ENCODE measurements at places on chromosomes 7 and 10.

DNA sequence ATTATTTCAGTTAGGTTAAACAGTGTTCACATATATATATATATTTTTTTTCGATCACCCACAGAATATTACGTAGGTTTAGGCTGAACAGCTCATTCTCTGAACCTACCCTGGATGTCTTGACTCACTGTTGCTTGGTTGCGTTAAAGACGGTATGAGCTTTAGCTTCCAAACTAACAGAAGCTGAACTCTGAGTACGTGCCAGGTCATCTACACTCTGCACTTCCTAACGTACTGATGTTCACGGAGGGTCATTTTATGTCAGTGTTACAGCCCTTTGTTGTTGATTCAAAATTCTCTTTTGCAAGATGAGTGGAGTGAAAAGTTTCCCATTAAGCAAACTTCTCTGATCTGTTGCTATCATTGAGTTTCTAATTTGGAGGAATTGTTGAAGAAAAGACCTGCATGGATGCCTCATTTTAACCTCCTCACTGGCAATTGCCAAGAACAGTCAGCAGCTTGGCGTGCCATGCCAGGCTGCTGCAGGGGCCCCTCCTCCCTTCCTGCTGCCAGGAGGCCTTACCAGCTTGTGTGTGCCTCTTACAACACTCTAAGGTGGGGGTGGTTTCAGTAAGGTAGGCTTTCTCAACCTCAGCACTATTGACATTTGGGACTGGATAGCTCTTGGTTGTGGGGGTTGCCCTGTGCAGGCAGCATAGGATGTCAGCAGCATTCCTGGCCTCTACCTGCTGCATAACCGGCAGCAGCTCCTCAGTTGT is 44.3 kb downstream of the INSYN2A start:
- DNase-seq = no peak

- DNase-seq = no peak
Measured at GRCh38 chr10:101775273-101776160, at the start of gene FGF8. Gene FGF8 (minus strand): TSS chr10:101776114. CDS start chr10:101775900, 214 bp downstream.

DNA sequence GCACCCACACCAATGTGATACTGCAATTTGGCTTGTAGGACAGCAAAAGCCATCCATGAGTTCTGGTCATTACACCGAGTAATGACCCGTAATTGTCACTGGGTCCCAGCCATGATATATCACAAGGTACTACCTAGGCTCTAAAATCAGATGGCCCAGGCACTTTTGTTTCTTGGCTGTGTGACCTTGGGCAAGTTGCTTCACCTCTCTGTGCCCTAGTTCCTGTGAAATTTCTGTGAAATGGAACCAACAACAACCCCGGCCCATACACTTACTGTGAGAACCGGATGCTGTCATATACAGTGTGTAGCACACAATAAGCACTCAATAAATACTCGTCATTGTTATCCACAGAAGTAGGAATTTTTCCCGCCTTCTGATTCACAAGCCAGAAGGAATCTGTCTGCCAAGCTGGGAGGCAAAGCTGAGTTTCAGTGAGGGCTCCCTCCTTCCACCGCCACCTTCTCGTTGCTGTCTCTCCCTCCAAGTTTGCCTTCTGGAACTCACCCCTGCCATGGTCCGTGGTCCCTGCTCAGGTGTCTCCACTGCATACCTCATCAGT is 6.4 kb upstream of the CYTH3 start:
- DNase-seq = no peak

DNA sequence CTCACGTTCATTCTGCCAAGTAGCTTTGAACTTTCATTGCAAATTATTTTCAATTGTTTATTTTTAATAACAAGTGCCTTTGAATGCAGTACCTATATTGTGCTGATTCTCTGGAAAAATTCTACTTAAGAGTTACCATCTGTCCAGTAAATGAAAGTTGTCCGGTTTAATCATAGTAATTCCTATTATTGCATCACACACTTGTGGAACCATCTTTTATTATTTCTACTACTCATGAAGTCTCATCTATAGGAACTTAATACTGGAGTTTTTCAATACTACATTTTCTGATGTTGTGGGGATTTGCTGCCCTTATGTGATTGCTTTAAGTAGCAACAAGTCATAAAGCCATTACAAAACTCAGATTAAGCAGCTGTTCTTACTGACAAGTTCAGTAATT is 16.5 kb upstream of the SKAP2 start:
- no peak for DNase-seq

DNA sequence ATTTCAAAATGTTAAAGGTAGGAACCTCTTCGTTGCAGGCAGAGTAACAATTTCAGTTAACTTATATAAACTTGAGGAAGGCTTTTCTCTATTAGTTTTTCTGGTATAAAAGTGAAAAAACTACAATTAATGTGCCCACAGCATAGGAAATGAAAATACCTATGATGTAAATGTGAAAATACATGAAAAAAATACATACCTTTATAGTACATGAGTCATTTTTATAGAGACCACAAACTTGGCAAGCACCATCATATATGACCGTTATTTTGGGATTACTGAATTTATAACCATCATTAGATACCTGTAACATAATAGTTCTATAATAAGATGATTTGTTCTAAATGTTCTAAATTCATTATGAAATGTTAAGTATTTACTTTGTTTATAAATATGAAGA is 42.7 kb downstream of the VWDE start:
- no peak for DNase-seq

- no peak for DNase-seq
Measured at GRCh38 chr10:132632091-132632561, 94.5 kb downstream of the INPP5A start.

- DNase-seq = no peak
Measured at GRCh38 chr10:31194986-31195385, 124.0 kb upstream of the ZEB1 start.

DNA sequence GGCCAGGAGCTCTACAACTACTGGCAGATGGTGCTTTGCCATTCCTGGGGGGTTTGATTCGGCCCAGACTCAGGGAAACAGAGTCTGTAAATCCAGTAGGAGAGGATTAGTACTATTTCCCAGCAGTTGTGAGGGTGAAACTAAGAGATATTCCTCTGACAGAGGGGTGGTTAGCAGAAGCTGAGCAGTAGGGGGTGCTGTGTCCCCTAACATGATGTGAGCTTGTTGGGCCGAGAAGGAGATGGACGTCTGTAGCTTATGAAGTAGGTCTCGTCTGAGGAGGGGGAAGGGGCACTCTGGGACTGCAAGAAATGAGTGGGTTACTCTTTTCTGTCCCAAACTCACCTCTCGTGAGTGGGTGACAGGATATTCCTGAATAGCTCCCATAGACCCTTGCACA is 179.2 kb upstream of the MBL2 start:
- DNase-seq = no peak

DNA sequence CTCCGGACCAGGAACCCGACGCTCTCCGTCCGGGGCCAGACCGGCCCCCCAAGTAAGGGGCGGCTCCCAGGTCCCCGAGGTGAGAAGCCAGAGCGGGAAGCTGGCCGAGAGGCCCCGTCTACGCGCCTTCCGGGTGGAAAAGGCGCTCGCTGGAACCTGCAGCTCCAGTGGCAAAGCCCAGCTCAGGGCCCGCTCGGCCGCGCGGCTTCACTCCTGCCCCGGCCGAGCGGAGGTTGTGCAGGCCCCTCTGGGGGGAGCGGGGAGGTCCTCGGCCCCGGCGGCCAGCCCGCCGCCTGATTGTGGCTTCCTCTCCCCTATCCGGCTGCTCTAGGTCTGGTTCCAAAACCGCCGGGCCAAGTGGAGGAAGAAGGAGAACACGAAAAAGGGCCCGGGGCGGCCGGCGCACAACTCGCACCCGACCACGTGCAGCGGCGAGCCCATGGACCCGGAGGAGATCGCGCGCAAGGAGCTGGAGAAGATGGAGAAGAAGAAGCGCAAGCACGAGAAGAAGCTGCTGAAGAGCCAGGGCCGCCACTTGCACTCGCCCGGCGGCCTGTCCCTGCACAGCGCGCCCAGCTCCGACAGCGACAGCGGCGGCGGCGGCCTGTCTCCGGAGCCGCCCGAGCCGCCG is 2.9 kb downstream of the UNCX start:
- no peak for DNase-seq

DNA sequence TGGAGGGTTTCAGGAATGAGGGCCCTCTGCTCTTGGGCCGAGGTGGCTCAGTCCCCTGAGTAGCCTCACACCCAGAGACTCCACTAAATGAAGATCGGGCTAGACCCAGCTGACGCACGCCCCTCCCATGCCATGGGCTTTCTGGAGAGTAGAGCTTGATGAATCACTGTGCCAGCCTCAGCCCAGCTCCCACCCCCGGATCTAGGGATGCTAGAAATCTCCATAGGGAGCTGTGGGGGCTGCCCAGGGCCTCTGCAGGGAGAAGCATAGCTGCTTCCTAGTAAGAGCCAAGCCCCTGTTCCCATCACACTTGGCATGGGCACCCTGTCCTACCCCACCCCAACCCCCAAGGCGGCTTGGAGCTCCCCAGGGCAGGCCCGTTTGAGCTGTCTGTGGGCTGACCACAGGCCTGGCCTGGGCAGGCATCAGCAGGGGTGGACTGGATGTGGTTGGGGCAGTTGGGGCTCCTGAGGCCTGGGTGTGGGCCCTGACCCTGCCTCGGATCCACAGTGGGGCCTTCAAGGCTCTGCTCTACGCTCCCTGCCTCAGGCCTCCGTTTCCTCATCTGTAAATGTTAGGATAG is 121.2 kb downstream of the ZMIZ1 start:
- no peak for DNase-seq
